Dermis microvascular lymphatic vessel endothelial cell (primary cell): ENCODE measurements at places on chromosomes 12 and 14. TPM values are rescaled to one million over a fixed set of nuclear protein-coding genes. Genes with fewer than 3 reads are reported as not detected.

PLEKHH1 gene
- 0.13 TPM in 2 replicates for total RNA-seq

FNTB gene
- total RNA-seq, result 6.8 and 10.1 TPM in 2 replicates

ALG10B gene
- 3.0 and 6.8 TPM in 2 replicates for total RNA-seq

ESR2 gene
- total RNA-seq, result under 0.01 and 0.39 TPM in 2 replicates

HSP90AA1 gene
- 253 and 261 TPM in 2 replicates for total RNA-seq

SCN8A gene
- total RNA-seq, result under 0.01 and 0.38 TPM in 2 replicates

SYCP3 gene
- total RNA-seq, result under 0.01 TPM in 1 of 2 replicates, not detected in the other

DNA sequence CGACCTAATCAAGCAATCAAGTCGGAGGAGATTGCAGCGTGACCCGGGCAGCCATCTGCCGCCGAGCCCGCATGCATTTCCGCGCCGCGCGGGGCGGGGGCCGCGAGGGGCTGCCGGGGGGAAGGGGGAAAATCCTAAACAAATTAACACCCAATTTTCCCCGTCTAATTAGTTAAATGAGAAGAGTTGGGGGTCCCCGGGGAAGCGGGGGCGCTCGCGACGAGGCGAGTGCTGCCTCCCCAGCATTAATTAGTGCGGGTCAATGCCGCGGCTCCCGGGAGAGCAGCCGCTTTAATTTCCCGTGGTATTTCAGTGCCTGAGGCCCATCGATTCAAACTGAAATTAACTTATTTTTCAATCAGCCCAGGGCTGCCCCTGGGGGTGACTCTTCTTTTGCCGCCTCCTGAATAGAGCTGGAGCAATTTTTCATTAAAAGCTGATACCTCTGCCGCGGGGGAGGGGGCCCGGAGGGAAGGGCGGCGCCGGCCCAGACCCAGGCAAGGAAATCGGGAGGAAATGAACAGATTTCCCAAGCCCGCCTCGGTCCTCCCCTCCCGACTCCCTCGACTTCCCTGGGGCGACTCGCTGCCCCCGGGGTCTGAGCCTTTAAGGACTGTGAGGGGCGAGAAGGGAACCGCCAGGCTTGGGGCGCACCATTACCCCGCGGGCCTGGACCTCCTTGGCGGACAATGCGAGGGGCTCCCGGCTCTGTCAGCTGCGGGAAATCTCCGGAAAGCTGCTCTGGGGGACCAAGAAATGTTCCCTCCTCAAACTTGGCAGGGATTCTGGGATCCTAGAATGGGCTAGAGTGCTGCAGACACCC is 18.9 kb downstream of the VSX2 start:
- no peak for DNase-seq

DNA sequence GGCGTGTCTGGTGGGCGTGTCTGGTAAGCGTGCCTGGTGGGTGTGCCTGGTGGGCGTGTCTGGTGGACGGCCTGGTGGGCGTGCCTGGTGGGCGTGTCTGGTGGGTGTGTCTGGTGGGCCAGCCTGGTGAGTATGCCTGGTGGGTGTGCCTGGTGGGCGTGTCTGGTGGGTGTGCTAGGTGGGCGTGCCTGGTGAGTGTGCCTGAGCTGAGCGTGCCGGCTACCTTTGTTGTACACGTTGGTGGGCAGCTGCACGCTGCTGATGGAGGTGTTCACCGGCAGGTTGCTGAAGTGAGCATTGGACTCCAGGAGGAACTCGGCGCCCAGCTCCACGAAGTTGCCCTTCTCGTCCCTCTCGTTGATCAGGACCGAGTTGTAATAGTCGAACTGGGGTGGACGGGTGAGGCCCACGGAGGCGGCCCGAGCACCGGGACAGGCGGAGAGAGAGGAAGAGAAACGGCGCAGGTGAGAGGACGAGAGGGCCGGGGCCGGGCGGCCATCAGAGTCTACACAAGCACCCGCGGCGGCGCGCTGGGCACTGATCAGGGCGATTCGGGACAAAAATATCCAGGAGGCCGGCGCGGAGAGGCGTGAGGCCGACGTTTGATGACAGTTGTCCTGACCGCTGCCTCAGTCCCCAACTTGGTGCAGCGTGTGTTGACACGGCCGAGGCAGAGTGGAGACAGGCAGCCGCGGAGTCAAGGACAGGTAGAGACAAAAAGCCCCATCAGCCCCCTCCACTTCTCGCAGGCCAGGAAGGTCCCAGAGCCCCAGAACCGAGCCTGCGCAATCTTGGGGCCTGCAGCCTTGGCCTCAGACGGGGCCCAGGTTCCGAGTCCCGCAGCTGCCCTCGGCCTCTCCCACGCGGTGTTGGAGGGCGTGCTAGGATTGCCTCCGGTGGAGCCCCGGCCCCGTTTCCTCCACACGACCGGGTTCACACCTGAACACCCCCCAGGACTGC is 10.5 kb downstream of the CACNA2D4 start:
- DNase-seq, result peak; percentile 39

DNA sequence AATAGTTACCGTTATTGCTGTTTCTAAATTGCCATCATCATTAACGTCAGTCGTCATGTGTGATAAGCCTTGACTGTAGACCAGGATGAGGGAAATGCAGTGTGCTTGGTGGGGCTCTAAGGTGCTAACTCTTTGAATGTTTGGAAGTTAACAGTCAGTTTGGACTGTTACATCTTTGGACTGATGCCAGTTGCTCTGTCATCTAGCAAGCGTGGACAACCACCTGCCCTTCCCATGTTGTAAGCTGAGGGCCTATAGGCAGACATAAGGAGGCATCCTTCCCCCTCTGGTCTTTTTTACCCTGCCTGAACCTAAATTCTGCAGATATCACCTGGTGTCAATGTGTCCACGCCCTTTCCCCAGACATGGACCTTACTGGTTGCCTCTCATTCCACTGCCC is 94.4 kb downstream of the PPP2R5C start:
- no peak for DNase-seq

- no peak for DNase-seq
Observed at GRCh38 chr12:131473741-131474709, 236.9 kb upstream of the SFSWAP start.

DNA sequence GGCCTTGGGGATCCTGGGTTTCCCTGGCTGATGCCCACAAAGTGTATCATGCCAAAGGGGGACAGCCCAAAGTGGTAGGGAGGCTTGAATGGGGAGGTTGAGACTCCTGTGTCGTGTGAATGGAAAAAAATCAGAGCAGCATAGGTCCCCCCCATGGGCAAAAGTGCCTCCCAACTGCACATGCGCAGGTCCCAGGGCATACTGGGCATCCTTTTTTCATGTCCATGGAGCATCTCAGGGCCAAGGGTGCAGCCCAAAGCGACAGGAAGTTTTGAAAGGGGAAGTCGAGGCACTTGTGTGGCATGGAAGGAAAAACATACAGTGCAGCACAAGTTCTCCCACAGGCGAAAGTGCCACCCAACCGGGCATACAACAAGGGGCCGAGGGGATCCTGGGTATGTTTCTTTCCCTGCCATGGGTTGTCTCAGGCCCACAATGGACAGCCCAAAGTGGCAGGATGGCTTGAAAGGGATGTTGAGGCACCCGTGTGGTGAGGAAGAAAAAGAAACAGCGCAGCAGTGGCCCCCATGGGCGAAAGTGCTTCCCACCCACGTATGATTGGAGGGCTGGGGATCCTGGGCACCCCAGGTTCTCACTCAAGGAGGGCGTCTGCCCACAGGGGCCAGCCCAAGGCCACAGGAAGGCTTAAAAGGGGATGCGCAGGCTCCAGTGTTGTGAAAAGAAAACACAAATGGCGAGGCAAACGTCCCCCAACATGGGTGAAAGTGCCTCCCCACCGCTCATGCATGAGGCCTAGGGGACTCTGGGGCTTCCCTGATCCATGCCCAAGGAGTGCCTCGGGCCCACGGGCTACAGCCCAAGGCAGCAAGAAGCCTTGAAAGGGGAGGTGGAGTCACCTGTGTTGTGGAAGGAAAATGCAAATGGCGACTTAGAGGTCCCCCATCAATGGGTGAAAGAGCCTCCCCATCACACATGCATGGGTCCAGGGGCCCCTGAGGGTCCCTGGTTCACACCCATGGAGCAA is 573.7 kb downstream of the ALG10 start:
- no peak for DNase-seq

DNA sequence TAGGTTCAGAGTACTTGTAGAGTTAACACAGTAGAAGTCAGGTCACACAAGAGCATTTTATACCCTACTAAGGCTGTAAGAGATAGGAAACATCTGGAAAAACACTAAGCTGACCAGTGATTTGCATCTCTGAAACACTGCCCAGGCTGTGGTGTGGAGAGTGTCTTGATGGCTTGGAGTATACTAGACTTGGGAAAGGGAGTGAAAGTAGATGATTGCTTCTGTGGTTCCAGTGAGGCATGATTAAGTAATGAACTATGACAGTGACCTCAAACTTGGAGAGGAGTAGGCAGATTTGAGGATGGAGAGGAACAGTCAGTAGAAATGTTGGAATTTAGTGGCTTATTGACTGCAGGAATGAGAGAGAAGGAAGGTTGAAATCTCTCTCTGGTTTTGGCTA is 201.2 kb downstream of the FLRT2 start:
- DNase-seq, result no peak

DNA sequence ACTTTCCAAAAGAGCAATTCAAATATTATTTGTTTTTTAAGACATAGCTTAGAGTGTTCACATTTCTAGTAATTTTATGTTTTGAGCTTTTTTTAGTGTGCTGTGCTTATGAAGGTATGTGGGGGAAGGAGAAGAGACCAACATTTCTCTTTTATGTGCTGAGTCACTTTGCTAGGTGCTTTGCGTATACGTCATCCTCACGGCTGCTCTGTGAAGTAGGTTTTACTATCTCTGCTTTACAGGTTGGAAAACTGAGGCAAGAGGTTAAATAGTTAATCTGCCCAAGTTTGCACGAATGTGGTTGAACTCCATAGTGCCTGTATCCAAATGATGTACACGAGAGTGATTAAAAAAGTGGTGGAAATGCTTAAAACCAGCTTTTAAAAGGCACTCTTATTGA is 75.9 kb downstream of the AEBP2 start:
- DNase-seq, result no peak

- DNase-seq, result no peak
Observed at GRCh38 chr14:62908506-62908905, 136.8 kb downstream of the KCNH5 start.

DNA sequence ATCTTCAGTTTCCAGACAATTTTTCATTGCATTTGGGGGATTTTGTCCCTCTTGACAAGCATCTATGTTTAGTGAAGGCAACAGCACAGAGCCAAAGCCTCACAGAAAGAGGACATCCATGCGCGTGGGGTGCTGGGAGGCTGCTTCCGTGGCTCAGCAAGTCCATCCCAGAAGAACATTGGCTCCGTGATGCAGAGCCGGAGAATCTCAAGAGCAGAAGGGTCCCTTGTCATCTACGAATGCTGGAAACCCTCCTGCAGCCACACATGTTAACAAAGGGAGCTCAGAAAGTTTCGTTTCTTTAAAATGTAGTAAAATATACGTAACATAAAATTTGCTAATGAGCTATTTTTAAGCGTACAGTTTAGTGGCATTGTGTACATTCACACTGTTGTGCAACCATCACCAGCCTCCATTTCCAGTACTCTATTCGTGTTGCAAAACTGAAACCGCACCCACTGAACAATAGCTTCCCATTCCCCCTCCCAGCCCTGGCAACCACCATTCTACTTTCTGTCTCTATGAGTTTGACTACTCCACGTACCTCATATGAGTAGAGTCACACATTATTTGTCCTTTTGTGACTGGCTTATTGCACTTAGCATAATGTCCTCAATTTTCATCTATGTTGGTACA is 185.9 kb downstream of the TTC7B start:
- no peak for DNase-seq

DNA sequence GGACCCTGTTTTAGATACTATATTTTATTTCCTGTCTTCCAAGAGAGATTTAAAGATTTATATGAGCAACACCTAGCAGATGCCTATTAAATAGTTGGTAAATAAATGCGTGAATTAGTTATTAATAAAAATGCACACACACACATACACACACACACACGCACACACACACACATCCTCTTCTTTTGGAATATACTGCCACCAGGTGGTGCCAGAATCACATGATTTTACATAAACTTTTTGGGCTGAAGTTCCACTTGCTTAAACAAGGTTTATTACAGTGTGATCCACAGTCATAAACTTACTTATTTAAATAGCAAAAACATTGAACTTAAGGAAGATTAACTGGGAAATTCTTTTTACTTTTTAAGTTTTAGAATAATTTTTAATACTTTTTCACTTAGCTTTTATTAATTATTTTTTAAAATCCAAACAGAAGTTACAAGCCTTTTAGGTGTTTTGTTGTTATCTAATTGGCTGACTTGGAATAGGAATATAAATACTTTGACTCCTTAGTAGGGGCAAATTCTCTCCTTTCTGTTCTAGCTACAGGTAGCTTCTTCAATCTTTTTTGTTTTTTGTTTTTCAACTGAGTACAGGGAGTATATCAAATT is 17.5 kb downstream of the RAD51B start:
- DNase-seq, result peak; percentile 88
